ENCODE measurements at places on chromosomes 6 and 20.

GRCh38 chr6:114342826-114343781 is at the start of gene HS3ST5:
Gene HS3ST5 (minus strand): TSS chr6:114343023. CDS start chr6:114062845, 280,178 bp downstream.
- DNase-seq: no peak

GRCh38 chr20:1383623-1384404 is 9.0 kb downstream of the FKBP1A start:
- no peak for DNase-seq

- DNase-seq: no peak
These were observed 22.1 kb upstream of the TRDN start for GRCh38 chr6:123658848-123659247.

GRCh38 chr20:61871913-61872312 is 193.8 kb downstream of the TAF4 start:
- no peak for DNase-seq

GRCh38 chr20:4476903-4477500 is 244.7 kb upstream of the PRND start:
- no peak for DNase-seq

GRCh38 chr6:149185799-149186357 is 131.6 kb upstream of the TAB2 start:
- no peak for DNase-seq

DNA sequence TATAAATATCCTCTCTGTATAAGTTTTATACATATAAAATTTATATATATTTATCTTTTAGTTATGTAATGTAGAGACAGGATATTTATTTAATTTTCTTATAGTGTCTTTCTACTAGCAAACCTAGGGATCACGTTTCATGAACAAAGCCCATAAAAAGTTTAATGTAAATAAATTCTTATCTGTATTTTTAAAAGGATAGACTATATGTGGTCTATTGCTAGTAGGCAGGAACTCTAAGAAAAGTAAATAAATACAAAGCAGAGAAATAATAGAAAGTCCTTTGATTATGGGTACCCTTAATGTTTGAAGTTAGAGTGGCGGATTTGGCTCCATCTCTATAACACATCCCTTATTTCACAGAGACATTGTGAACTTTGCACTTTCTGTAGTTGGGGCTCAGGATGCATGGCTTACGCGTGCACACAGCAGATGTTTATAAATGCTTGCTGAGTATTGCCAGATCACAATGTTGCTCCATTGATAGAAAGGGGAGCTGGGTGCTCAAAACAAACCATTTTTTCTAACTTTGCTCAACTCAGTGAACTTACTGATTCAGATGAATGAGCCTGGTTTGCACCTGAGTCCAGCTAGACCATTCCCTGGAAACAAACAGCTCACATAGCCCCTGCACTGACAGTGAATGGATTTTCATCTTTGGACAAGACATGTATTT is 179.1 kb downstream of the SYNE1 start:
- DNase-seq: no peak

DNA sequence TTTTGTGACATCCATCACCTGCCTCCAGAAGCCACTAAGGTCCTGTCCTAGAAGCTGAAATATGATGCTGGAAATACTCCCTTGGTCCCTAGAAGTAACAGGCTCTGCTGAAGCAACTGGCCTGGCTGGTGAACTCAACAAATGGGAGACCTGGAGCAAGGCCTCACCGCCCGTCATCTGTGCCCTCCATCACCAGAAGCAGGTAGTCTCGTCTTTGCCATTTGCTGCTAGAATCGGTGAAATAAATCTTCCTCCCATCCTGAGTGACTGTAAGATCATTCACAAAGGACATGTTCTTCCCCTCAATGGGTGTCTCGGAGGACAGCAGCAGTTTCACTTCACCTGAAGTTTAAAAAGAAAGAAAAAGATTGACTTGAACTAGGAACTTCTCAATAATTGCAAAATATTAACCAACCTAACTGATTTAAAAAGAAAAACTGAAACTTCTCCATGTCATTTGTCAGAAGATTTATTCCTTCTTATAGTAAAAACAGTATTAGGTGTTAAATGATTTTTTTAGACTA is 21.0 kb downstream of the CST7 start:
- no peak for DNase-seq

- DNase-seq: no peak
These were observed 200.5 kb upstream of the CDYL start for GRCh38 chr6:4575714-4576113.

DNA sequence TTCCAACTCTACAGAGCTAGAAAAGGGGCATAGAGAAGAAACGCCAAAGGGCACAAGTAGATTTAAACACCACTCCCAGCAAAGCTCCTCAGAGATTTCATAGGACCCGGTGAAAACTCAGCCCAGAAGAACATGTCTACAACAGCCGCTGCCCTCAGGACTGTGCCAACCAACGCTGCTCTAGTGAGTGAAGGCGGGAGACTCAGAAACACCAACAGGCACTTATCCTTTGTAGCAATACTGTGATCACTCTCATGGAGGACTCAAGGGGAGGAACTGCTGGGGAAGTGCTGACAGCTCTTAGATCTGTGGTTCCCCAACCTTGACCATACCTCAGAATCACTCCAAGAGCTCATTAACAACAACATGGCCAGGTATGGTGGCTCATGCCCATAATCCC is 39.5 kb downstream of the STAU1 start:
- DNase-seq: no peak

DNA sequence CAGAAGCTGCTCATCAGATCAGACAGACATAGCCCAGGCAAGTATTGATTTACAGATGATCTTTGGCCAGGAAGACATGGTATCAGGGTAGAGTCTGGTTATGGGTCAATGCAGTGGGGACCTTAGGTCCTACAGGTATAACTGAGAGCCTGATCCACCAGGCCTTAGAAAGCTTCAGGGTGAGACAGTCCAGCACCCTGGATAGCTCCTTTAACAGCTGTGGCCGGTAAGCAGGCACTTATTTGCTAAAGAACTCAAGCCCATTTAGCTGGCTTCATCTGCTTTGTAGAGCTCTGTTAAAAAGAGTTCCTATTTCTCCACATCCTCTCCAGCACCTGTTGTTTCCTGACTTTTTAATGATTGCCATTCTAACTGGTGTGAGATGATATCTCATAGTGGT is 39.6 kb downstream of the ESR1 start:
- DNase-seq: no peak

- DNase-seq: peak; percentile 44
These were observed 32.6 kb downstream of the CEP85L start for GRCh38 chr6:118618676-118619377.

GRCh38 chr6:134429861-134430380 is 112.0 kb upstream of the SGK1 start:
- DNase-seq: no peak

- no peak for DNase-seq
These were observed 1027.9 kb upstream of the ADGRB3 start for GRCh38 chr6:67606906-67607828.

DNA sequence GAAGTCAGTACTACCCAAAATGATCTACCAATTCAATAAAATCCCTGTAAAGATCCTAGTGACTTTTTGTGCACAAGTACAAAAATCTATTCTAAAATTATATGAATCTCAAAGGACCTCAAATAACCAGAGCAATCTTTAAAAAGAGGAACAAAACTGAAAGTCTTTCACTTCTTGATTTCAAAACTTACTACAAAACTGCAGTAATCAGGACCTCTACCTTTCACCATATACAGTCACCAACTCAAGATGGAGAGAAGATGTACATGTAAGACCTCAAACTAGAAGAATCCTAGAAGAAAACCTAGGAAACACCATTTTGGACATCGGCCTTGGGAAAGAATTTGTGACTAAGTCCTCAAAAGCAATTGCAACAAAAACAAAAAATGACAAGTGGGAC is 109.5 kb upstream of the CD93 start:
- DNase-seq: no peak

DNA sequence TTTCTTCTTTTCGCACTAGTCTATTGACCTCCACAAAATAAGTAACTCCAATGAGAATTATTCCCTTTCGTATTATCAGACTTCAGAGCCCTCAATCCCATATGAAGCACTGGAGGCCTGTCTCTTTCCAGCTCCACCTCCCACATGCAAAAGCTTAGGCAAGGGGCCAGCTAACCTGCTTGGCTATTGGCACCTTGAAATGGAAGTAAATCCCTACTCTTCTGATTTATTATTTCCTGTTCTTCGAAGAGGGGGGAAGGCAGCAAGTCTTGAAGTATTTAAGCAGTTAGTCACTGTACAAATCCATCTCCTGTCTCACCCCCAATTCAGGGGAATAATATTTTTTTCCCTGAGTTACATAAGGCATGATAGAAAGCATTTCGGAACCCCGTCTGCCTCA is 577.8 kb downstream of the MAFB start:
- DNase-seq: no peak

DNA sequence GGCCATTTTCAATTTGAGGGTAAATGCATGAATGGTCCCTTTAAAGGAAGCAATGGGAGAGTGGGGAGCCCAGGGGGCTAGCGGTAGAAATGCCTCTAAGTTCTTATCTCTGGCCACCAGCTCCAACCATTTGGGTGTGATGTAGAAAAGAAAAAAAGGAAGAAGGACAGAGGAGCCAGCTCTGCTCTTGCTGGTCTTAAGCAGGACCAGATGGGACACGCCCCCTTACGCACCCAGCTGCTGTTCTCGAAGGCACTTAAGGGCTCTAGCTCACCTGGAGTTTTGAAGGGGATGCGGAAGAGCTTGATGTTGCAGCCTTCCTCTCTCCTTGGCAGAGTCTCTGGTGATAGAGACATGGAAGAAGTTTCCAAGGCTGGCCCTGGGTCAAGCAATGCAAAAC is 59.5 kb upstream of the RNF144B start:
- DNase-seq: no peak

- DNase-seq: no peak
These were observed 116.3 kb downstream of the FAXC start for GRCh38 chr6:99233219-99233618.

DNA sequence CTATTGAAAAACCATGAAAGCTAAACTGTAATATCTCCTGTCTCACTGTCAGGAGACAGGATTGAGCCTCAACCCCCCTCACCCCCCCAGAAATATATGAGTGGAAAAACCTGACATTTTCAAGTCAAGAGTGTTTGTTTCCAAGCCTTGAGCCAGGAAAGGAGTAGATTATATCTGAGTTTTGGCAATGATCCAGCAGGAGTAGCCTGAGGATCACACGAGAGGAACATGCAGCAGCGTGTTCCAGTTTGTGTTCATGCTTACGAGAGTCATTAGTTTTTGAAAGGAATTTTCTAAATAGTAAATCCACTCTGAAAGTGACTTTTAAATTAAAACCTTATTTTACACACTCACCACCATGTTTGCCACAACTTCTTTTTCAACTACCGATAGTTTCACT is 15.8 kb downstream of the IL22RA2 start:
- no peak for DNase-seq
